SW 1271 (cell line): ENCODE measurements at places on chromosomes 1 and 21.

GRCh38 chr1:36599828-36600227 lies 117.1 kb upstream of the CSF3R start:
- DNase-seq = no peak

- no peak for DNase-seq
These were observed 2.6 kb downstream of the UQCRH start for GRCh38 chr1:46306159-46306530.

DNA sequence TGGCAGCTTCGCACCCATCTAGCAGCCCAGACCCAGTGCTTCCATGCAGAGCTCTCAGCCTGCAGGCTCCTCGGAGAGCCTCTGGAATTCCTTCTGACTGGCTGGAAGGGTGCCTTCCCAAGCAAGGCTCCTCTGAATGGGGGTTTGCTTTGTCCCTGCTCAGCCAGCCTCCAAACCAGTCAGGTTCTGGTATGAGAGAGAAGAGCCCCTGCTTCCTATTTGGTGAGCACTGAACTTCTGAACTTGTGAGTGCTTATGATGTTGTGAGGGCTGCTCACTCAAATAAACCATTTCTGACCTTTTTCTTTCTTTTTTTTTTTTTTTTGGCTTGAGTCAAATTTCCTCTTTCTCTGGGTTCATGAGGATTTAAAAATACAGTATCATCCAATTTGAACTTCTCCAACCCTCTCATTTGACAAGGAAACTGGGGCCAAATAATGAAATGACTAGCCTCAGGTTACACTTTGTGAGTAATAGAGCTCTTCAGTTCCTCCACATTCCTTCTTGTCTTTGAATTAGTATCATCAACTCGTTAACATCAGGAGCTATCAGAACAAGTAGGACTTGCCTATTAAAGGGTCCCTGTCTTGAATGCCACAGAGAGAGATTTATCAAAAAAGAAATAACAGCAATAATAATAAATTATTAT lies 39.6 kb downstream of the GFI1 start:
- no peak for DNase-seq

DNA sequence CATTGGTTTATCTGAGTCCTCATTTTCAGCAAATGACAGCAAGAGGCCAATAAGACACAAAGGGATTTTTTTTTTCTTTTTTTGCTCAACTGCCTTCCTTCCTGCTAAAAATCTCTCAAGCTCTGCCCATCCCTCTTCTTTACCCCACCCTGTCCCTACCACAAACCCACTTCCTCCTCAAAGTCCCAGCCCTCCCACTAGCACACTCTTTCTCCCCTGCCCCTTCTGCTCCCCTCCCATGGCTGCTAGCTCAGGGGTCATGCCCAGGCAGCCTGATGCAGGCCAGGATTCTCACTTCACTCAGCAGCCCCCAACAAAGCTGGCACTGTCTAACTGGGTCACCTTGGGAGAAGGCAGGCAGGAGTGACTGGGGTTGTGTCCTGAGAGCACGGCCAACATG lies 28.8 kb upstream of the PPP2R5A start:
- no peak for DNase-seq

DNA sequence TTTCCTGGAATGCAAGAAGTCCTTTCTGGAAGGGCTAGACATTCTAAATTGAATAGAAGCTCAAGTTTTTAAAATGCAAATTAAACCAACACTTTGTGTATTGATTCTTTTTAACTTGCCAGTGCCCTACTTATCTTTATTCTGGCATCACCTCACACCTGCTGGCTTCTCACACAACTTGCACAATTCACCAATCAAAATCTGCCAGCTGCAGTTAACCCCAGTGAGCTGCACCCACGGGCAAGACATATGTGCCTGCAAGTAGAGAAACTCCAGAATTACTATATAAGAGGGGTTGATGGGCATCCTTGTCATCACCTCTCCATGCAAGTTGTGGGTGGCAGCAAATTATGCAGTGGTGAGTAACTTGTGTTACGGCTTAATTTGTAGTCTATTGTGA lies 11.7 kb upstream of the PLPPR4 start:
- no peak for DNase-seq

DNA sequence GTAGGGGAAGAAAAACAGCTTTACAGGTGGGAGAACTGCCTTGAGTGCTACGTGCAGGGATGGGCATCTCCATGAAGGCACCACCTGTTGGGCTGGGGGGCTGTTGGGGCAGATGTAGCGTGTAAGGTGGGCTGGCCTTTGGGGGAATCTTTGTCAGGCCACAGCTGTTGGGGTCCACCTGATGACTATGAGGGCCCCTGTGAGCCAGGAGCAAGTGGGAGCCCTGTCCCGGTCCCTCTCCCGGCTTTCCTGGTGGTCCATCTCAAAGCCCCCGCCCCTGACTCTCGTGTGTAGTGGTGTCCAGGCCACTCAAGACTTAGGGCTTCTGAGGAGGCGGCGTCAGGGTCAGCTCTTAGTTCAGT lies 13.5 kb downstream of the SLC37A1 start:
- no peak for DNase-seq

- DNase-seq = no peak
These were observed 790 bp downstream of the TESK2 start for GRCh38 chr1:45490121-45490625.

GRCh38 chr1:187054862-187055757 lies 226.4 kb downstream of the PLA2G4A start:
- DNase-seq = no peak

DNA sequence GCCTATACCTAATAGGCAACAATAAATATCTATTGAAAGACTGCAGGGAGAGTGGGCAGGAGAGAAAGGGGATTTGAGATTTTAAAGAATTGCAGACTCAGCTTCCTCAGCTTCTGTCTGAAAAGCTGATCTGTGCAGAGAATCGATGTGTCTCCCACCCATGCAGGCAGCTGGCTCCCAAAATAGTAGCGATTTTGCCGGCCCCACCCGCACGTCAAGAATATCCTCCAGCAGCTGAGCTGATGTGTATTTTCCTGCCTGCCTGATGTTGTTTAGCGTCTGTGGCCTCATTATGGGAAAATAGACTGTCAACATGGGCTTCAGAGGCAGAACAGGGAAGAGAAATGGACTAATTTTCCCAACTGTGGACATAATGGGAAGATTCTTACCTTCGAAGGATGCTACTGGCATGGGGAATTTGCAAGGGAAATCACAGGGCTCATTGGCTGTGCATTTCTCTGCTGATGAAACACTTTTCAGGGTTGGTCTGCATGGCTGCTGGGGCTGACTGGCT lies 699.8 kb downstream of the PTPRU start:
- no peak for DNase-seq

- no peak for DNase-seq
These were observed 300.6 kb upstream of the PRMT6 start for GRCh38 chr1:106755682-106756406.

DNA sequence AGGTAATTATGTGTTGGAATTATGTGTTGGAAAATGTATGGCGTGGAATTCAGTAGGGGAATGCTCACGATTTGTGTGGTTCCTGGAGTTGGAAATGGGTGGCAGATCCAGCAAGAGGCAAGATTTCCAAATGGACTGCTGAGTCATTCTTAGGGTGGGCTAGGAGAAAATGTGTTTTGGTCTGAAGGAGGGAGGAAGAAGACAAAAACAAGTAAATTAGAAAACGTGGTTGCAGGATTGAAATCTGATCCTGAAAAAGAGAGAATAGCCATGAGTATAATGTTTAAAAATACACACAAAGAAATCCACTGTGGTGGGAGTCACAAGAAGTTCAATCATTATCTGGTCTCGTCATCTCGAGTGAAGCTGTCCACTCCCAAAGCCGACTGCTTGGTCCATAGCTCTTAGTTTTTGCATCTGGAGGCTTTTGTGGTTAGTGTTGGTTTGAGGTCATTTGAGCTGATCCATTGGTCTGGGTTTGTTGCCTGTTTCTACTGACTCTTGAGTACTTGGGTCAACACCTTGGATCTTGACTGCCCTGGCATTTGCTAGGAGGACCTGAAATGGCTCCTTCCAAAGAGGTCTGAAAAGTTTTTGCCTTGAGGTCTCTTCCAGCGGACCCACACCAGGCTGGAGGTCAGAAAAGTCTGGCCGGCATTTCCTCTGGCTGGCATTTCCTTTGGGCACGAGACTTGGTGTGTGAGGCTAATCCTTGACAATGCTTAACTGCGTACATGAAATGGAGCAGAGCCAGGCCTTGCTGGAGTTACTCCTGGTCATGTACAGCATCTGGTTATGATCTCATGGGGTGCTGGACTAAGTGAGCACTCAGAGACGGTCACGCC lies 9.2 kb downstream of the MX2 start:
- no peak for DNase-seq

DNA sequence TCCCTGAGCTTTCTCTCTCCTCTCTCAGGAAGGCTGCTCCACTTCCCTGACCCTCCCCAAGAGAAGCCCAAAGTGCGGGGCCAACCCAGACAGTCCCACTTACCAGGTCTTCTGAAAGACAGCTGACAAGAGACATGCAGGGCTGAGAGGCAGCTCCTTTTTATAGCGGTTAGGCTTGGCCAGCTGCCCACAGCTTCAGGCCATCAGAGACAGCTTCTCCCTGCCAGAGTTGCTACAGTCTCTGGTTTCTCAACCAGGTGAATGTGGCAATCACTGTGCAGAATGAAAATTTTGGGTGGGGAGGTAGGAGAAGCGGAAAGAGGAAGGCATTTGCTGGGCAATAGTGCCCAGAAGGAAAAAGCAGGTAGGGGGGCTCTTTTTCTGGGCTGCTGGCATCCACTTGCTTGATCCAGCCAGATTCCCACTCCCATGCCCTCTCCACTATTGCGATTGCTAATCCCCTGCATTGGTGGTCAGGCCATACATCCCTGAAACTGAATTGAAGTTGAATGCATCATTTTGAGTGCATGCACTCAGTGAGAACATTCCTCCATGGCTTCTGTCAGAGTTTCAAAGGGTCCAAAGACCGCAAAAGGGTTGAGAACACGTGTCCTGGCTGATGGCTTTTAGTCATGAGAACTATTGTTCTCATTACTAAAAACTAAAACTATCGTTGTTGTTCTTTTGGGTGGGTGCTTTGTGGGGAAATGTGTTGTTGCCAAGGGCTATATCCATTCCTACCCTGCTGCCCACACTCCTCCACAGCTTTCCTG lies at the start of gene S100A8:
S100A8 (minus strand) TSS at position 136 of the 773 bp plus-strand sequence. CDS start 538 bp downstream, outside the sequence.
- no peak for DNase-seq

- DNase-seq = no peak
These were observed 1.3 kb downstream of the FYB2 start for GRCh38 chr1:56817716-56818463.

- no peak for DNase-seq
These were observed 40.2 kb upstream of the SLC6A9 start for GRCh38 chr1:44071461-44071860.

DNA sequence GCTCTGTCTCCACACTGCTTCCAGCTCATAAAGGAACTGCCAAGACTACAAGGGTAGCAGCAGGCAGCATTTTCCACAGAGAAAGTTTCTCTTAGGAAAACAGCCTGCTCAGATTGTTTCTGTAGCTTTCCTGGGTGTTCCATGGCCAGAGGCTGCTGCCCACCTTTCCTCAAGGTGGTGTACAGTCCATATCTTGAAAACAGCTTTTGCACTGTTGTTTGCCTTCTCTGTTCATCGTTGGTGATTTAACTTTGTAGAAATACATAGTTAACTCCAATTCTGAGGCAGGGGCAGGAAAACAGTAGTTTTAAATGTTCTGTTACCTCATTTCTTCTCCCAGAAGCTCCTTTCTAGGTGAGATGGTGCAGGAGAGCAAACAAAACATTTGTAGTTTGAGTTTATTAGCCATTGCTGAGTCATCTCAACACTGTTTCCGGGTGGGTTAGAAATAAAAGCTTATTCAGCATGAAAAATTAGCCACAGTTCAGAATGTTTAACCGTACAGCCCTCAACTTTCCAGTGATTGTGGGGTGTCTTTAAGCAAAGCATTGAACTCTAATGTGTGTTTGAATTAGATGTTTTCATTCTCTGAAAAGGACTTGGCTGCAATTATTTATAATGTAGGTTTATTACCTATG lies 41.7 kb downstream of the DIP2A start:
- DNase-seq = no peak

GRCh38 chr1:21292984-21293536 lies 2.8 kb upstream of the ECE1 start:
- no peak for DNase-seq

DNA sequence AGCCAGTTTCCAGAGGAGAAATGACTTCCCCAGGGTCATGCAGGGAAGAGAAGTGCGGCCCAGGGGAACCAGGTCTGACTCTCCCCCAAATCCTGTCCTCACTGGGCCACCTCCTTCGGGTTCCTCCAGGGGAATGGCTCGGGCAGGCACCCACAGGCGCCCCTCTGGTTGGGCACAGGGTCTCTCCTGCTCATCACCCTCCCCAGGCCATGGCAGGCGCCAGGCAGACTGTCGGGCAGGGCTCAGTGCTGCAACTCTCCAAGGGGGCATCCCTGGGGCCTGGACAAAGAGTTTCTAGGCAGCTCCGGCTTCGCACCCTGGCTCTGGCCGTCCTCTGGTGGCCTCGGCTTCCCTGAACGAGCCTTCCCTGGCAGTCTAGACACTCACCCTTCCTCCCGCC lies 75.6 kb downstream of the MEGF6 start:
- DNase-seq = no peak

- no peak for DNase-seq
These were observed 255.7 kb upstream of the JUN start for GRCh38 chr1:59039551-59039950.

- DNase-seq = no peak
These were observed 184.4 kb downstream of the COQ8A start for GRCh38 chr1:227124473-227124872.

DNA sequence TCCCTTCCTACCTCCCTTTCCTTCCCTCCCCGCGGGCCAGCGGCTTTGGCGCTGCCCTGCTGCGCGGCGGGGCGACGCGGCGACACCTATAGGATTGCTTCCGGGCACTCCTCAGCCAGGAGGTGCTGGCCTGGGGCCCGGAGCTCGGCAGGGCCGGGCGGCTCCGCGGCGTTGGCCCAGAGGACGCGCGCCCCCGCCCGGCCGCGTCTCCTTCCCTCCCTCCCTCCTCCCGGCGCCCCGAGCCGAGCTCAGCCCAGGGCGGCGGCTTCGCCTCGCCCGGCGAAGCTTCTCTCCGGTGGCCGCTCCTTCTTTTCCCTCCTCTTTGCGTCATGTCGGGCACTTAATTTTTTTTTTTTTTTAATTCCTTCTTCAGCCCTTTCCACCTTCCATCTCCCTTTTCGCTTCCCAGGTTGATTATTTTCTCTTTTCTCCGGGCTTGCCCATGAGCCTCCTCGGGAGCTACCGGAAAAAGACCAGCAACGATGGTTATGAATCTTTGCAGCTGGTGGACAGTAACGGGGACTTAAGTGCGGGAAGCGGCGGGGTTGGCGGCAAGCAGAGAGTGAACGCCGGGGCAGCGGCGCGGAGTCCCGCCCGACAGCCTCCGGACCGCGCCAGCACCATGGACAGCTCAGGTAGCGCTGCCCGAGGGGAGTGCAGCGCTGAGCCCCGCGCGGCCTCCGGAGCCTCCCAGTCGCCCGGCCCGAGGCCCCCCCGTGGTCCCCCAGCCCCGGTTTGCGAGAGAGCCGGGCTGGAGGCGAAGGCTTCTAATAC lies at the start of gene DNAJC6:
DNAJC6 (plus strand) TSS at position 240 of the 774 bp plus-strand sequence; CDS start at position 443, 203 bp downstream.
- DNase-seq = no peak
